ENCODE measurements at places on chromosomes 12 and 14.

DNA sequence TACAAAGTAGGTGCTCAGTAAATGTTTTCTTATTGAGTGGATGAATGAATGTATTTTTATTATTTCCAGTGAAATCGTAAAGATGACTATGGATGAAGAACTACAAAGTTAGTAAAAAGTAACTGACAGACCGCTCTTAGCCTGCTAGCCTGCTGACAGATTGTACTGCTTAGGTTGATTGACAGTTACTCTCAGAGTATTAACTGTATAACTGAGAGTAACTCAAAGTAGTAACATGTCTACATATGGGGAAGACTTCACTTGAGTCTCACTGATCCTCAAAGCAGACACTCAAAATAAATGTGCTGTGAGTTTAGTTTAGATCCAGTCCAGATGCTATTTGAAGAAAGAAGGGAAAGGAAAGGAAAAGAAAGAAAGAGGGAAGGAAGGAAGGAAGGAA lies 272.3 kb upstream of the AMIGO2 start:
- DNase-seq = no peak

- peak; percentile 77 for DNase-seq
Measured at GRCh38 chr12:11958221-11959091, 112.3 kb upstream of the BCL2L14 start.

GRCh38 chr12:109771746-109772621 lies 58.4 kb downstream of the FAM222A start:
- DNase-seq = no peak

DNA sequence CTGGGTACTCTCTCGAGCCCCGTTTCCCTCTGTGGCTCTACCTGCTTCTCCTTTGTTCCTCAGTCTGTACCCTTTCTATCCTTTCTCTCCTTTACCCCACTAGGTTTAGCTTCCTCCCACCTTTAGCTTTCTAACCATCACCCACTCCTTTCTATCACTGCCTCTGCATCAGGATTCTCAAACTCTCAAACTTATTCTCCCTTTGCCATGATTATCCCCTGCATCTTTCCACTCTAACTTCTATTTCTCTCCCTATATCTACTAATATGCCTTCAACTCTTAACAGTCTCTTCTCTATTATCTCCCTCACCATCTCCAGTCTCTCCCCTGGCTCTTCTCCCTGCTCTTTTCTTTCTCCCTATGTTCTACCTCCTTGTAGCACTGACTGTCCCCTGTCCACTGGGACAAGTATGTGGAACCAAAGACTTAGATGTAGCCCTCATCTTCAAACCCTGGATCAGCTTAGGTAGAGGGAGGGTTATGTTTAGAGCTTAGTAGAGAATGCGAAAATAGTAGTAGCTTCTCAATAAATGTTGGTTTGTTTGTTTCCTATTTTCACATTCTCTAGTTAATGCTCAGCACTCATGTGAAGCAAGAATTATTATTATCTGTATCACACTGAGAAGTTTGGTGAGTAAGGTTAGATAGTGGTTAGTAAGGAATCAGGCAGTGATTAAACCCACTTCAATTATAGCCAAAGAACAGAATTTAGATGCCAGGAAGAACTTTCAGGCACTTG lies 3.4 kb downstream of the GDF11 start:
- no peak for DNase-seq

DNA sequence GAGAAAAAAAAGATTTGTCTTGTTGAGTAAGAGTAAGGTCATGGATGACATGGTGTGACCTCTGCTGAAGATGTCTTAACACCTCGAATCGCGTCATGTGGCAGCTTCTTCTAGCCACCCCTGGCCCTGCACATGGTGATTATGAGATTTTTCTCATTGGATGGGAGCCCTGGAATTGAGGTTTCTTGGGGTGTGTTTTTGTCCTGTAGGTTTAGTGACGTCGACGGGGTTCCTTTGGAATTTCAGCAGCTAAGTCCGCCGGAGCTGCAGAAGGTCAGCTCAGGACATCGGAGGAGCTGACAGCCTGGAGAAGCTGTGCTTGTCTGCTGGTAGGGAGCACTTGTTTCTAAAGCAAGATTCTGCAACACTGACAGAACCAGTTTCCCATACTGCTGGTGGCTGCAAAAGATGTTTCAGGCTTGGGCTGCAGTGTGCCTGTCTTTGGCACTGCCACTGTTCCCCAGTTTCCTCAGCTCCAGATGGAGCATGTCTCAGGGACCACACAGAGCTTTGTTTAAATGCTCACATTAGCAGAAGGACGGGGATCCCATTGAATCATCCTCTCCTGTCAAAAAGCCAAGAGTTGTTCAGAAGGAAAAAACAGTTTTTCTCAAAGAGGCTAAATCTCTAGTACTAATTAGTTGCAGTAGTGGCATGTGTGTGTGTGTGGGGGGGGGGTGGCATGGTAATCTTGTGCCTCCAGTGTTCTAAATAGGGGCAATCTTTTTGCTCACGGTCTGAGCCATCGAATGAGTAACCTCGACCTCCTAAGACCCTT lies 5.2 kb upstream of the FOS start:
- no peak for DNase-seq

All from HT-29 (cell line).